ENCODE measurements at places on chromosomes 3 and 15. TPM values are rescaled to one million over a fixed set of nuclear protein-coding genes. Genes with fewer than 3 reads are reported as not detected.

- H3K36me3 ChIP-seq: no peaks in the 10 kb centered on the region
- no peak overlapping the region for H3K4me3 ChIP-seq
- no peak for DNase-seq
- no peaks in the 10 kb centered on the region for H3K4me1 ChIP-seq
These were observed 83.0 kb downstream of the WNT7A start for GRCh38 chr3:13796701-13797460.

- no peak overlapping the region for H3K4me3 ChIP-seq
- DNase-seq: no peak
- no peak overlapping the region for H3K27ac ChIP-seq
- no peaks in the 10 kb centered on the region for H3K27me3 ChIP-seq
- no peaks in the 10 kb centered on the region for H3K36me3 ChIP-seq
These were observed 365.0 kb downstream of the NLGN1 start for GRCh38 chr3:173762501-173762900.

DNA sequence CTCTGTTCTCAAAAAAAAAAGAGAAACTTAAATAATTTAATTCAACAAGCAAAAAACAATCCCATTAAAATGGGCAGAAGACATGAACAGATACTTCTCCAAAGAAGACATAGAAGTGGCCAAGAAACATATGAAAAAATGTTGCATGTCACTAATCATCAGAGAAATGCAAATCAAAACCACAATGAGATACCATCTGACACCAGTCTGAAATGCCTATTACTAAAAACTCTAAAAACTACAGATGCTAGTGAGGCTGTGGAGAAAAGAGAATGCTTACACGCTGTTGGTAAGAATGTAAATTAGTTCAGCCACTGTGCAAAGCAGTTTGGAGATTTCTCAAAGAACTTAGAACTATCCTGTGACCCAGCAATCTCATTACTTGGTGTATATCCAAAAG, 382.9 kb downstream of the OTOL1 start:
- no peaks in the 10 kb centered on the region for H3K4me1 ChIP-seq
- no peak overlapping the region for H3K27ac ChIP-seq
- no peak for DNase-seq
- H3K4me3 ChIP-seq: no peak overlapping the region

GRCh38 chr3:29141197-29141917, 139.5 kb upstream of the RBMS3 start:
- H3K36me3 ChIP-seq: no peaks in the 10 kb centered on the region
- no peak overlapping the region for H3K27ac ChIP-seq
- no peaks in the 10 kb centered on the region for H3K27me3 ChIP-seq

DNA sequence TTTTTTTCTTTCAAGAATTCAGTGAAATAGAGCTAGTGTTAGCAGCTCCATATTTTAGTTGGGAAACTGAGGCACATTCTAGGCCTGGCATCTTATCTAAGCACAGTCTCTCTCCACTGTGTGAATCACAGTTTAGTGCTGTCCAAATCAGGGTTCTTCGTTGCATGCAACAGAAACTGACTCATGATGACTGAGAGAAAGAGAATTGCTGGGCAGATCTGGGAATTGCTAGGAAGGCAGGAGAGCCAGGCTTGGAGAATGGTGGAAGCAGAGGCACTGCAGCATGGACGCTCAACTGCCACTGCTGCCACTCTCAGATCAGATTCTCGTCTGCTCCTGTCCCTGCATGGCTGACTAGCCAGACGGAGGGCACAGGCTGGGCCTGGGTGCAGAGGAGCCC, 40.7 kb upstream of the CHST2 start:
- peaks cover 15% of the 10 kb centered on the region for H3K4me1 ChIP-seq
- no peak overlapping the region for H3K4me3 ChIP-seq
- no peak overlapping the region for H3K27ac ChIP-seq
- H3K36me3 ChIP-seq: no peaks in the 10 kb centered on the region
- DNase-seq: no peak

DNA sequence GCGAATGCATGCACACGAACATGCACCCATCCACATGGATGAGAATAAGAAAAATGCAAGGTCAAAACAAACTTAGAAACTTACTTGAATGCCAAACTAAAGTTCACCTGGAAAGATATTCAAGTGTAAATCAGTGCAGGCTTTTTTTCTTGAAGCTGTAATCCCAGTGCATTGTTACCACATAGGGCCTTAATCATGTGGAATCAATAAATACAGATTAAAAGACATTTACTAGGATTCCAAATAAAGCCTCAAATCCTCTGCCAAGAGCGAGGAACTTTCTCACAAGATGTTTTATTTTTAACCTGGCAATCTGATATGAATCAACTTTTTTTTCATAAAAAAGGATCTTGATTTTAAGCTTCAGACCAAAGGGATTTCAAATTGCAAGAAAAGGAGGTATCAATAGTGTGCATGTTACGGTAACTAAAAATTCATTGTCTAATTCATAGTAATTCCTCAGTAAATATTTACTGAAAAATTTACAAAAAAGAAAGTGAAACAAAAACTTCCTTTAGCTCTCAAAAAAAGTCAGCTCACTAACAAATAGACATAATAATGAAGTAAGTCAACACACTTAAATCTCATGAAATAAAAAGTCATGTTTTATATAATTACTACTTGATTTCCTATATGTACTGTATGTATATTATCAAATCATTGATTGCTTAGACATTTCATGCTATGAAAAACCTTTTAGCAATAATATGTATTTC, 978.6 kb downstream of the PLOD2 start:
- no peak for DNase-seq
- H3K4me1 ChIP-seq: no peaks in the 10 kb centered on the region
- H3K27ac ChIP-seq: no peak overlapping the region
- no peaks in the 10 kb centered on the region for H3K27me3 ChIP-seq
- H3K4me3 ChIP-seq: no peak overlapping the region

DNA sequence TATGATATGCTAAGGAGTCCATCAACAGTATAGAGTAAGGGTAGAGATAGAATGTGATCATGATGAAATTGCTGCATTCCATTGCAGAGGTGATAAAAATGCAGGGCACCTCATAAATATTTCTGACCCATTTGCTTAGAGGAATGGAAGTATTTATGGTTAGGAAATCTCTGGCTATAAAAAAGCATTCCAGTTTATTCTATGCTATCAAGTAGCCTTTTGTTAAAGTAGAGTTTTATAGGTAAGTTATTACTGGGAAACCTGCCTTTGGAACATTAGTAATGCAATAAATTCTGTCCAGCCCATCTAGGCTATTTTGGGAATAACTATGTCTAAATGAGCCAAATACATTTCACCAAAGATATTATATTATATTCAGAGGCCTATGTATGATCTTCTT, 19.8 kb upstream of the STRIT1 start:
- no peaks in the 10 kb centered on the region for H3K27me3 ChIP-seq
- H3K4me3 ChIP-seq: no peak overlapping the region
- H3K4me1 ChIP-seq: no peaks in the 10 kb centered on the region
- no peaks in the 10 kb centered on the region for H3K36me3 ChIP-seq

- no peaks in the 10 kb centered on the region for H3K27me3 ChIP-seq
- DNase-seq: no peak
- H3K4me3 ChIP-seq: no peak overlapping the region
- peaks cover 34% of the 10 kb centered on the region for H3K36me3 ChIP-seq
- no peak overlapping the region for H3K27ac ChIP-seq
These were observed 5.1 kb downstream of the TEX264 start for GRCh38 chr3:51676102-51676640.

DNA sequence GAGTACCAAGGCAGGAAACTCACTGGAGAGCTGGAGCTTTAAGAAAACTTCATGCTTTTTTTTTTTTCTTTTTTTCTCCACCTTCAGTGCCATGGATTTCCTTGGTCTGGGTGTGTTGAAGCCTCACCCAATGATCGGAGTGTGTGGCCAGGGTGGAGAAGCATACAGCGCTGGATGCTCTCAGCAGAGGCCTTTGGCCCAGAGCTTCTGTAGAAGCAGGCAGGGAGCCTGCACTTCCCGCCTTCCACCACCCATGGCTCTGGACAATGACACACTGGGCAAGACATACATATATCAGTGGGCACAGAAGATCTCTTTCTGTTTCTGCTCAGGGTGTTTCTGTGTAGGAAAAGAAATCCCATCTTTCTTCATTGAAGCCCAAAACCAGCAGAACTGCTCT, 55.8 kb upstream of the ACAD9 start:
- H3K27ac ChIP-seq: no peak overlapping the region
- no peak for DNase-seq
- no peaks in the 10 kb centered on the region for H3K4me1 ChIP-seq
- no peaks in the 10 kb centered on the region for H3K27me3 ChIP-seq

DNA sequence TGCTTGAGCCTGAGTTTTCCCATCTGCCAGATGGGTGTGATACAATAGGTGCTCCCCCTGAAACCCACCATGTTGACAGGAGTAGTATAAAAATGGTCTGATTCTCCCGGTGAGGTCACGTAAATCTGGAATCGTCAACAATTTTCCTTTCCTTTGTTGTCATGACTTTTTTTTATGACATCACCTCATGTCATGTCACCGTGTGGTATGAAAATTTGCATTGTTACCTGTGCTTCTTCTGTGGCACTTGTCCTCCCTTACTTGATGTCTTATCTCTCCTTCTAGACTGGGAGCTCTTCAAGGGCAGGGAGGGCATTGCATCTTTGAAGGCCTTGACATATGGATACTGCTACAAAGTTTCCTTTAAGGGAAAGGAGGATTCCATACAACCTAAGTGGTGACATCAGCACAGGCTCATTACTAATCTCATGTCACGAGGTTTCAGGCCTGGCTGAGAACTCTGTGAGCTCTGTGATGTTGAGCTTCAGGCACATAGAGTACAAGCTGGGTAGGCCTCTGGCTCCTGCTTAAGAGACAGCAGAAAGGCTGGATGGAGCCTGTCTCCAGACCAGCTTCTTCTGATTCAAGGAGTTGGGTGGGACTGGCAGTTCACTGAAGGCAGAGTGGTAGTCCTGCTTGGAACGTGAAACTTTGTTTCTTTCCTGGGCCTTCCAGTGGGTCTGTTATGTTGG, 66.3 kb downstream of the LPP start:
- peaks cover 14% of the 10 kb centered on the region for H3K4me1 ChIP-seq
- H3K27me3 ChIP-seq: no peaks in the 10 kb centered on the region
- peaks cover 9% of the 10 kb centered on the region for H3K36me3 ChIP-seq
- H3K4me3 ChIP-seq: no peak overlapping the region
- H3K27ac ChIP-seq: no peak overlapping the region

- H3K27me3 ChIP-seq: no peaks in the 10 kb centered on the region
- H3K4me1 ChIP-seq: peaks cover 19% of the 10 kb centered on the region
- peak overlapping the region; percentile 87 for H3K27ac ChIP-seq
These were observed 11.9 kb downstream of the RASA2 start for GRCh38 chr3:141498598-141499223.

DNA sequence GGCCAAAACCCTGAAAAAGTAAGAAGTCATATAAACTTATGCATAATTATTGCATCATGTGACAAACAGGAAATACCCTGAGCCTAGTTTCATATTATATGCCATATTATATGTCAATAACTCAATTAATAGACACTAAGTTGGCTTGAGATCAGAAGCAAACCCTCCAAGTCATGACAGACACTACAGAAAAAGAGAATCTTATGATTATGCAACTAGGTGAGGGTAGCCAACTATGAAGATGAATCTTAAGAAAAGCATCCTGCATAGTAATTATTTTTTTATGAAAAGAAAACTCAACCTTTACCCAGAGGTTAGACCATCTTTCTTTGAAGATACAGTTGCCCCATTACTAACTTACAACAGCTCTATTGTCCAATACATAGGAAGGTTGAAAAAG, 192.4 kb upstream of the VEPH1 start:
- no peak for DNase-seq
- H3K4me3 ChIP-seq: no peak overlapping the region
- H3K36me3 ChIP-seq: no peaks in the 10 kb centered on the region
- no peaks in the 10 kb centered on the region for H3K27me3 ChIP-seq
- H3K27ac ChIP-seq: no peak overlapping the region
- H3K4me1 ChIP-seq: no peaks in the 10 kb centered on the region

- no peak overlapping the region for H3K27ac ChIP-seq
- H3K4me3 ChIP-seq: no peak overlapping the region
- peaks cover 3% of the 10 kb centered on the region for H3K4me1 ChIP-seq
- no peak for DNase-seq
These were observed 53.7 kb upstream of the FAM174B start for GRCh38 chr15:92709110-92709790.

DNA sequence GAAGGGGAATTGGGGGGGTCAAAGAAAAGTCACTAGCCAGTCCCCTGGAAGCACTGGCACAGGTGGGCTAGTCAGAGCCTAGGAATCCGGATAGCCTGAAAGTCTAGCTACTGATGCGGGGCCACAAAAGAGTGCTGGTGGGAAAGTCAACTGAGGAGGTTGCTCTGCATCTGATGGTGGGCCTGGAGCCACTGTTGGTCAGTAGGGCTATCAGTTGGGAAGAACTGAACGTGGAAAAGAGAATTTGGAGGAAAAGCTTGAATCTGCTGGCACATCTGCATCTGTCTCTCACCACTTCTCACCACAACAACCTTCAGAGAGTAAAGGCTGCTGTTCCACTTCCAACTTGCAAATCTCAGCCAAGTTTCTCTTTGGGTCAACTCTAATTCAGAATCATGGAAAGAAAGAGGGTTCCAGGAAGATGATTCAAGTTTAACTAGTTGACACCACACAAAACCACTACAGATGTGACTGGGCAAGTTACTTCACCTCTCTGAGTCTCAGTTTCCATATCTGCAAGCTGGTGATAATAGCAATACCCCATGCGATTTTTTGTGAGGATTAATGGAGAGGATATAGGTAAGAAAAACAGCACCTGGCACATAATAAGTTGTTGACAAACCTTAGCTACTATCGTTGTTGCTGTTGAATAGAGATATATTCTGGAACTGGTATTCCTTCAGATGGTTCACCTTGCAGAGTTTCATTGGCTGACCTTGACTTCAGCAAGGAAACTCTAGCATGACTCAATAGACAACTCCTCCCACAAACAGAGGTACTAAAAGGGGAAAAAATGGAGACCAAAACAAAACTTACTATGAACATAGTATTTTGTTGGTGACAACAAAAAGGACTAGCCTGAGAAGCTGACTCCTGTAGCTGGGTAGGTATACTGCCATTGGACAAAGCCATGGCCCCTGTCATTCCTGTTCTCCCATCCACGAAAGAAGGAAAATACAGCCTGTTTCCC, 280.2 kb upstream of the STT3B start:
- no peaks in the 10 kb centered on the region for H3K27me3 ChIP-seq
- no peaks in the 10 kb centered on the region for H3K4me1 ChIP-seq
- H3K4me3 ChIP-seq: no peak overlapping the region
- DNase-seq: no peak

GRCh38 chr3:77242371-77242770, 202.5 kb downstream of the ROBO2 start:
- no peaks in the 10 kb centered on the region for H3K27me3 ChIP-seq
- DNase-seq: no peak
- no peak overlapping the region for H3K4me3 ChIP-seq
- H3K36me3 ChIP-seq: no peaks in the 10 kb centered on the region

- DNase-seq: no peak
- H3K27ac ChIP-seq: no peak overlapping the region
- H3K4me1 ChIP-seq: no peaks in the 10 kb centered on the region
- no peaks in the 10 kb centered on the region for H3K36me3 ChIP-seq
- no peaks in the 10 kb centered on the region for H3K27me3 ChIP-seq
These were observed 179.6 kb downstream of the NSMCE3 start for GRCh38 chr15:29089731-29090616.

- no peaks in the 10 kb centered on the region for H3K4me1 ChIP-seq
These were observed 490.2 kb downstream of the CNTN6 start for GRCh38 chr3:1583044-1583443.

GRCh38 chr15:70318594-70319465, 221.1 kb upstream of the TLE3 start:
- H3K36me3 ChIP-seq: no peaks in the 10 kb centered on the region
- no peaks in the 10 kb centered on the region for H3K27me3 ChIP-seq
- peak overlapping the region; percentile 34 for H3K4me3 ChIP-seq

The GOLGA8A gene
- 248 TPM for total RNA-seq

The RAB6B gene
- not detected for total RNA-seq

The GAP43 gene
- not detected for total RNA-seq

The GPR171 gene
- 1.6 TPM for total RNA-seq

The LMAN1L gene
- 1.1 TPM for total RNA-seq

The LRRC49 gene
- total RNA-seq: 0.49 TPM

The EFCAB12 gene
- total RNA-seq: 6.2 TPM

All from B cell (primary cell).